ENCODE measurements at places on chromosomes 1 and 21. TPM values are rescaled to one million over a fixed set of nuclear protein-coding genes. Genes with fewer than 3 reads are reported as not detected.

The TDRD5 gene
- total RNA-seq = not detected

The FCRL5 gene
- not detected for total RNA-seq

The CA6 gene
- not detected for total RNA-seq

The TRIM45 gene
- 2.4 TPM for total RNA-seq

The CEP170 gene
- total RNA-seq = 362 TPM

The SFN gene
- 0.14 TPM for total RNA-seq

The NOS1AP gene
- 0.89 TPM for total RNA-seq

The RAB25 gene
- not detected for total RNA-seq

The CHODL gene
- total RNA-seq = not detected

The SEMA4A gene
- 0.55 TPM for total RNA-seq

The CD247 gene
- total RNA-seq = not detected

The TRIM67 gene
- total RNA-seq = not detected

The INKA2 gene
- total RNA-seq = 1.2 TPM

The CRP gene
- total RNA-seq = not detected

The LCE5A gene
- not detected for total RNA-seq

The PRR9 gene
- total RNA-seq = not detected

The SLC26A9 gene
- total RNA-seq = not detected

The LENEP gene
- total RNA-seq = not detected

The ZNF670 gene
- total RNA-seq = 2.2 TPM

Data from smooth muscle cell of the umbilical artery (primary cell).